ENCODE measurements at places on chromosomes 12 and 14.

GRCh38 chr14:95614349-95614748 is 71.9 kb upstream of the TCL1B start:
- DNase-seq = no peak

DNA sequence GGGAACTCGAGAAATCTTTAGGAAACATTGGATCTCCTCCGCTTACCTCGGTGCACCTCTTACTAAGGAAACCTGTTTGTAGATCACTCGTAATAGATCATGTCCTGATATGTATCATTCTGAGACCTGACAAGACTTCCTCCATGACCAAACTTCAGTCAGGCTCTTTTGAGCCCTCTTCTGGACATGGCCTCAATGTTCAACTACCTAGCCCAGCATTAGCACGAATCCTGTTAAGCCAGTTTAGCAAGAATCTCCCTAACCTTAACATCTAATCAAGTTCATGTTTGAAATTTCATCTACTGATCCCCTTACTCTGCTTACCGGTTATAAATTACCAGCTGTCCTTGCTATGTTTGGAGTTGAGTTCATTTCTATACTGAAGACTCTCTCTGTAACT is 713.9 kb upstream of the USP15 start:
- no peak for DNase-seq

- DNase-seq = no peak
Observed at GRCh38 chr12:26978801-26979200, 35.4 kb downstream of the TM7SF3 start.

- no peak for DNase-seq
Observed at GRCh38 chr12:122333142-122334087, 67.1 kb upstream of the VPS33A start.

GRCh38 chr12:103353913-103354312 is 141.9 kb downstream of the C12orf42 start:
- no peak for DNase-seq

GRCh38 chr12:76080729-76081415 is 3.6 kb downstream of the NAP1L1 start:
- DNase-seq = no peak

DNA sequence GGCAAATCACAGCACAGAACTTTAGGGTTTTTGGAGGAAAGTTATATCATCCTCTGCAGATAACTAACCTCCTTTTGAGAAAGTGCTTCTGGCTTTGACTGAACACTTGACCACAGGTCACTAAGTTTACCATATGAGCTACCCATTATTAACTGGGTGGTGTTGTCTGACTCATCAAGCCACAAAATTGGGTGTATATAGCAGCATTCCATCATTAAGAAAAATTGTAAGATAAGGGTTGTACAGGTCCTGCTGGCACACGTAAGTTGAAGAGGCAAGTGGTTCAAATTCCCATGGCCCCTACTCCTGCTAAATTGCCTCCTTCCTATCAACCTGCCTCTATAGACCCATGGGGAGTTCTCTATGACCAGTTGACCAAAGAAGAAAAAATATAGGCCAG is 39.5 kb downstream of the L2HGDH start:
- no peak for DNase-seq

DNA sequence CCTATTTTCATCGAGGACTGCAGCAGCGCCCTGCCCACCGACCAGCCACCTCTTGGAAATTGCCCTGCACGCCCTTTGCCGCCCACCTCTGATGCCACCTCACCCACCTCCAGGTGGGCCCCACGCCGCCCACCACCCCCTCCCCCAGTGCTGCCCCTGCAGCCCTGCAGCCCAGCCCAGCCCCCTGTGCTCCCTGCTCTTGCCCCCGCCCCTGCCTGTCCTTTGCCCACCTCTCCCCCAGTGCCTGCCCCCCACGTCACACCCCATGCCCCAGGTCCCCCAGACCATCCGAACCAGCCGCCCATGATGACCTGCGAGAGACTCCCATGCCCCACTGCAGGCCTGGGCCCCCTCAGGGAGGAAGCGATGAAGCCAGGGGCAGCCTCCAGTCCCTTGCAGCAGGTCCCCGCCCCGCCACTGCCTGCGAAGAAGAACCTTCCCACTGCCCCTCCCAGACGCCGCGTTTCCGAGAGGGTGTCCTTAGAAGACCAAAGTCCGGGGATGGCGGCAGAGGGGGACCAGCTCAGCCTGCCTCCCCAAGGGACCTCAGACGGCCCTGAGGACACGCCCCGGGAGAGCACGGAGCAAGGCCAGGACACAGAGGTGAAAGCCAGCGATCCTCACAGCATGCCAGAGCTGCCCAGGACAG is 96.5 kb downstream of the LGMN start:
- no peak for DNase-seq

DNA sequence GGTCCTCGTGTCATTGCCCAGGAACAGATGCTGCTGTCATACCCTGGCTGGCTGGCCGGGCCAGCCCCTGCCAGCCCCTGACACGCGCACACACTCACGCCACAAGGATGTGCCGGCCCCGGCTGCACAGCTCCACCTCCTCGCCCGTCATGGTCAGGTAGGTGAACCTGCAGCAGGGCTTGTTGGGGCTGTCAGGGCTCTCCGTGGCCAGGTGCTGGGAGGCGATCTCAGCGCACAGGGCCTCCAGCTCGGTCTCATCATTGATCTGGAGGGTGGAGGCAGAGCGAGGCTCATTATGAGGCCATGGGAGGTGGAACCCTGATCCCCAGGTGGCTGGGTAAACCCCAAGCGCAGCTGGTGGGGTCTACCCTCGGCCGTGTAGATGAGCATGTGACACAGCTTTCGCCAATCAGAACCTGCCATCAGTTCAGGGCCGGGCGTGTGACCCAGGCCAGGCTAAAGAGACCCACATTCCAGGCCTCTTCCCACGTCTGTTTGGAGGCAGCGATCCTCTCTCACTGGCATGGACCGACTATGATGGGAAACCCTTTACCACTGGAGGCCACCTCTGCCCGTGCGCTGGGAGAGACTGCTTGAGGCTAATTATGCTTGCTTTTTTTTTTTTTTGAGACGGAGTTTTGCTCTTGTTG is 38.8 kb downstream of the TRAFD1 start:
- DNase-seq = no peak

DNA sequence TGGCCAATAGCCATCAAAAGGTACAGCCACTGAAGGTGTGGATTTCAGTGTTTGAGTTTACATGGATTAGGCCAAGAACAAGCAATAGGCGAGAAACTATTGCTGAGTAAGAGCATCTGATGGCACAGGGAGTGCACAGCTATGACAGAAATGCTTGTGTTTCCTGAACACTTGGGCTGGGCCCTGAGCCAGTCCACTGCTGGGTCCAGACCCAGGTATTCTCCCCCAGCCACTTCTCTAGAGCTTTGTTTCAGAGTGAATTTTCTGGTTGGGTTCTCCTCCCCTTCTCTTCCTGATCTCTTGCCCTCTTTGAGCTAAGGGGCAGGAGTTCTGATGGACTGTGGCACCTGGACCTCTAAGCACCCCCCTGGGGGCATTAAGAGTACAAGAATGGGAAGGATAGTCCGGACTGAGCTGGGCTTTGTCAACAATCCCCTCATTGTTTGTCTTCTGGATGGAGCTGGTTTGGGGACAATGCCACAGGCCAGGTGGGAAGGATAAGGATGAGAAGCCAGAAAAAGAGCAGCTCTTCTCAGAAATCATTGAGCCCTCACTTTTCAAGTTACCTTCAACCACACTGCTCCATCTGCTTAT is 8.3 kb downstream of the HOXC5 start:
- no peak for DNase-seq

- no peak for DNase-seq
Observed at GRCh38 chr12:27076928-27077327, 5.5 kb downstream of the C12orf71 start.

DNA sequence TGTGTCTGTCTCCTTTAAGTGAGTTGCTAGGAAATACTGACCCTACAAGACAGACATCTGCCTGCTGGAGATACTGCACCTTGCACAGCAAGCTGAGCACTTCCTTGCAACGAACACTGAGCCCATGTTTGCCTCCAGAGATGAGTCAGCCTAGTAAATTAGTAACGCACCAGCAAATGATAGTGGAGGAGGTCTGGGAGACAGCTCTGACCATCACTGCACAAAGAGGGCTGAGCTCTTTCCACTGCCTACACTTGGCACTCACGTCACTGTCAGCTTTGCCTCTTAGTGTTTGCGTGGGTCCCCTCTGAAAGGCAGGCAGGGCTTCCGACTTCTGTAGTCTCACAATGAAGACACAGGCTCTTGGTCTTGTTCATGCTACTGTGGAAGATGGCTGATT is 109.0 kb downstream of the APAF1 start:
- DNase-seq = no peak

DNA sequence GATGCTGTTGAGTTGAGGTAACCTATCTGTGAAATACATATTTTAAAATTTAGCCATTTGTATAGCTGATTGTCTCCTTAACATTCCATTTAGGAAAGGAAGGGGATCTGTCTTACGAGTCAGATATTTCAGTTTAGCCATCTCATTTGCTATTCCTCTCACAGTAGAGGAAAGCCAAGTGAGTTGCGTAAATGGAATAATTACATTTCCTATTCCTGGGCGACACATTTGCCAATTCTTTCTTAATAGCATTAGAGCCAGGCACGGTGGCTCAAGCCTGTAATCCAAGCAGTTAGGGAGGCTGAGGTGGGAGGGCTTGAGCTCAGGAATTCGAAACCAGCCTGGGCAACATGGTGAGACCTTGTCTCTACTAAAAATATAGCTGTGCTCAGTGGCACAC is 116.3 kb downstream of the TMX1 start:
- no peak for DNase-seq

DNA sequence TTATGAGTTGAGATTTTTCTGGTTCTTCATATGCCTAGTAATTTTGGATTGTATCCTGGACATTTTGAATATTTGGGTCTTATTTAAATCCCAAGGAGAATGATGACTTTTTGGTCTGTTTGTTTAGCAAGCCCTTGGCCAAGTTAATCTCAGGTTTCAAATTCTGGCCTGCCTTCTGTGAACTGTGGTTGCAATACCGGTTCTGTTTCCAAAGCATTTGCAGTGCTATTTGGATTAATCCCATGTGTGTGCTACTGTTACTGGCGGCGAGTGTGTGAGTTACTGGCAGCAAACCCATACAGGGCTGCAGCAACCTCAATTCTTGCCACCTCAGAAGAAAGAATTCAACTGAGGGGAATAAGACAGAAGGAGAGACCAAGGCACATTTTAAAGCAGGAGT is 51.1 kb downstream of the TMEM260 start:
- DNase-seq = no peak

- DNase-seq = no peak
Observed at GRCh38 chr12:104462931-104463339, 6.2 kb downstream of the CHST11 start.

DNA sequence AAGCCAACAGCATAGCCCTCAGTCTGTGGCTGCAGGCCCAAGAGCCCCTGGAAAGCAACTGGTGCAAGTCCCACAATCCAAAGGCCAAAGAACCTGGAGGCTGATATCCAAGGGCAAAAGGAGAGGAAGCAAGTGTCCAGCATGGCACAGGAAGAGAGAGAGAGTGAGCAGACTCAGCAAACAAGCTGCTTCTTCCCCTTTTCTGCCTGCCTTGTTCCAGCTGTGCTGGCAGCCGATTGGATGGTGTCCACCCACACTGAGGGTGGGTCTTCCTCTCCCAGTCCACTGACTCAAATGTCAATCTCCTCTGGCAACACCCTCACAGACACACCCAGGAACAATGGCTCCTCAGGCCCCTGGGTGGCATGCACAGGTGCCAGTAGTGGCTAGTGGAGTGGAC is 33.5 kb downstream of the SMCO2 start:
- DNase-seq = no peak

DNA sequence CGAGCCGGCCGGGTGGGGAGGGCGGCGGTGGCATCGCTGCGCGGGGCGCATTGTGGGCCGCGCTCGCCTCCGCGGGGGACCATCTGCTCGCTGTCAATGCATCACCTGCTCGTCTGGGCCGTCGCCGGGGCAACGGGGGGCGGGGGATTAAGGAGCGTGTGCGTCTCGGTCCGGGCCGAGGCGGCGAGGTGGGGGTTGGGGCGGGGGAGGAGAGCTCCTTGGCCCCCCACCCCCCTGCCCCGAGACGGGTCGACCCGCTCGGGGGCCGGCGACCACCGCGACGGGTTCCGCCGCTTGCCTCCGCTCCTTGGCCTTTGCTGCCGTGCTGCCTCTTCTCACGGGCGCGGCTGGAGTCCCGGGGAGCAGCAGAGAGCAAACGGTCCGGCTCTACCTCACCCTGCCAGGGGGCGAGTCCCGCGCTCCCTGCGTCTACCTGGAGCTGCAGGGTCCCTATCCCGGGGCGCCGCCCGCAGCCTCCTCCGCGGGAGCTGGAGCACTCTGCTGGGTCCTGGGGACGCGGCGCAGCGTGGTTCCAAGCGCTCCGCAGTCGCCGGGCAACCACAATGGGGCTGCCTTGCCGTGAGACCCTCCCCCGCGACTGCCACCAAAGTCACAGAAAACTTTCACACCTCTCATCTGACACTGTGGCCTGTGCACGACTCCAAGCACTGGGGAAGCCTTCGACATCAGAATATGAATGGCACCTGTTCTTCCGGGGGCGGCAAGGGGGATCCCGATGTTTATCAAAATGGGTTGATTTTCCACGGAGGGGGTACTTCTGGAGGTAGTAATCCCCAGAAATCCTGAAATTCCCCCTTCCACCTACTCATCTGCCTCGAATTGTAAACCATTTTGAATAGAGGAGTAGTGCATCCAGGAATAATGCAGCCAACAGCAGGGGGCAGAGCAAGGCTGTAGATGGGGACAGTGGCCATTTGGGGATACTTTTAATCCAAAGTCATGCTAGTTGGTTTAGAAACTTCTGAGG is at the start of gene C12orf42:
TSS of gene C12orf42 (minus strand) at position 500 of the 988 bp plus-strand sequence. CDS start 17,542 bp downstream, outside the sequence.
- peak; percentile 23 for DNase-seq

DNA sequence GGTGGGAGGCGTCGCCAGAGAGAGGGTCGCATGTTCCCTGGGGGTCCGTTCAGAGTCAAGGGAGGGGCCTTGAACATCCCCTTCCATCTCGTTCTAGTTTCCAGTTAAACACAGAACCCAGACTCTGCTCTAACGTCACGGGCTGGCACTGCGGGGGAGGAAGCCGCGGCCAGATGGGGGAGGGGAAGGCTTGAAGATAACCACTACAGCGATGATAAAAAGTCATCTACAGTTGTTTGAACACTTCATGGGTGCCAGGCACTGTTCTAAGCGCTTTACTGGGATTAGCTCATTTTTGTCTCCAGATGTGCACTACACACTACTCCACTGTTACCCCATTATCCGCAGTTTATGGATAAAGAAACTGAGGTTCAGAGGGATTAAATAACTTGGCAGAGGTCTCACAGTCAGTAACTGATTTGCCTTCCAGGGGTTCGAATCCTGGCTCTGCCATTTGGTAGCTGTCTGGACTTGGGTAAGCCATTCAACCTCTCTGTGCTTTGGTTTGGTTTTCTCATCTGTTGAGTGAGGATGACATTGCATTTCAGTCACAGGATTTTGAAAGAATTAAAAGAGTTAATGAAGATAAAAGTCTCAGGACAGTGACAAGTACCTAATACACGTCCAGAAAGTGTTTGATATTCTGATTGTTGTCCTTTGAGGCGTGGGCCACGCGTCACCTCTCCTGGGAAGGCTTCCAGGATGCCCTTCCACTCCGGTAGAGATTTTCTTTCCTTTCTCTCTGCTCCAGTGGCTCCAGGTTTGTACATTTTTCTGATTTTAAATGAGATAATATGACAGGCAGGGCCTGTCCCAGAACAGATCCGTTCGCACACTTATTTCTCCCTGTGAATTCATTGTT is 798 bp upstream of the RASAL1 start:
- DNase-seq = no peak
